ENCODE measurements at places on chromosomes 3 and 15.

DNA sequence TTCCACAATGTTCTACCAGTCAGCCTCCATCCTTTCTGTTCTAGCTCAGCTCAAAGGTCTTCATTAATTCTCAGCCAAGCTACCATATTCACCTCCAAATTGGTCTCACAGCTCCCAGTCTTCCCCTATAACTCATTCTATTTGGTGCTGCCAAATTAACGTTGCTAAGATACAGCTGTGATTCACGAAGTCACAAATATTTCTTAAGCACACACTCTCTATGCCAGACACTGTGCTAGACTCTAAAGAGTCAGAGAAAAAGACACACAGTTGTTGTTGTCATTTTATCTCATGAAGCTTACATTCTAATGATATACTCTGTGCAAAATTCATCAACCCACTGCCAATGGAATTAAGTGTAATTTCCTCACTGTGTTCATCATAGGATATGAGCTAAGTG lies 102.8 kb downstream of the FRMD5 start:
- DNase-seq, result no peak

- no peak for DNase-seq
Measured at GRCh38 chr3:147425388-147425850, 16.3 kb downstream of the ZIC1 start.

DNA sequence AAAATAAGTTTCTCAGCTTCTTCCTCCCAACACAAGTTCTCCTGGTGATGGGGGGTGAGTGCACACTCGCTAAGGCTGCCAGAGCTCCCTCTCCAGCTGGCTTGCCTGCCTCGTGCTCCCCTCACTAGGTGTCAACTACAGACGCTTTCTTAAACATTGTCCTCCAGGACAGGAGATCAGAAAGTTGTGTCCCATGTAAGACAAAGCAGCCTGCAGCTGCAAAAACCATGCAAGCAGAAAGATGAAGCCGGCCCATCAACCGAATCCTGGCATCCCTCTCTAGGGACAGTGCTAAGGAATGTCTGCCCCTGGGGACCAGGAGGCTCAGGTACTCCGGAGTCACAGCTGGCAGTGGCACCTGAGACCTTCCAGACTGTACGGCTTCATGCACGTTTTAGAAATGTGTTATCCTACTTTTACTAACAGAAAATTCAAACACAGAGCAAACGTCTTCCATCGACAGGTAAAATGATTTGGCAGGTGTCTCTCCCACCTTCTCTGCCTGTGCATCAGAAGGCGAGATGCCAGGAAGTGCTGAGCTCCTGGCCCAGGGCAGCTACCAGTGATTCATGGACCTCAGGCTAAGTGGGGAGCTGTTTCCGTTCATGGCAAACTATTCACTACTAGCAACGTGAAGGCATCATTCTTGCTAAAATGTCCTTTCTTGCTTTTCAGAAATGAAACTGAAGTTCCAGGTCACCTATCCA lies 246.1 kb downstream of the ADAMTS17 start:
- no peak for DNase-seq

GRCh38 chr3:46187341-46187700 lies 20.8 kb downstream of the CCR1 start:
- DNase-seq, result no peak

DNA sequence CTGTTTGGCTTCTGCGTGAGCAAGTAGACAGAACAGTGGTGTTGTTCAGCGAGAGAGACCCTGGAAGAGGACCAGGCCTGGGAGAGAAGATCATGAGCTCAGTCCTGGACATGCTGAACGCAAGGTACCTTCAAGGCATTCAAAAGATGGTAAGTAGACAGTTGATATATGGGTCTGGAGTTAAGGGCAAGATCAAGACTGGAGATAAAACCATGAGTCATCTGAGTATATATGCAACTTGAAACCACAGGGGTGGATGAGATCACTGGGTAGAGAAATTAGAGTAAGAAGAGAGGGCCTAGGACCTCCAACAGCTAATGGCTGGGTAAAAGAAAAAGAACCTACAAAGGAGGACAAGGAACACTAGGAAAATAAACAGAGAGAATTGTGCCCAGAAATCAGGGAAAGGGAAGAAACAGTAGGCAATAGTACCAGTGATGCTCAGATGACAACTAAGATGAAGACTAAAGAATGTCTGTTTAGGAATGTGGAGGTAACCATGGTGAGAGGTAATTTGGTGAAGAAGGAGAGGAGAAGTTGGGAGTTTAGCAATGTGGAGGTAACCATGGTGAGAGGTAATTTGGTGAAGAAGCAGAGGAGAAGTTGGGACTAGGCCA lies 343.2 kb upstream of the ADAMTS9 start:
- no peak for DNase-seq
